ENCODE measurements at places on chromosomes 12 and 14. TPM values are rescaled to one million over a fixed set of nuclear protein-coding genes. Genes with fewer than 3 reads are reported as not detected.

The SRGAP1 gene
- total RNA-seq: 65.0 TPM

The BAZ1A gene
- total RNA-seq: 33.3 TPM

The MOAP1 gene
- total RNA-seq: 17.5 TPM

The FLVCR2 gene
- 4.2 TPM for total RNA-seq

GRCh38 chr12:30945443-30946164 lies 19.1 kb downstream of the TSPAN11 start:
- H3K36me3 ChIP-seq: no peaks in the 10 kb centered on the region
- no peak for DNase-seq
- no peak overlapping the region for H3K4me3 ChIP-seq
- no peaks in the 10 kb centered on the region for H3K4me1 ChIP-seq
- H3K27ac ChIP-seq: no peak overlapping the region

DNA sequence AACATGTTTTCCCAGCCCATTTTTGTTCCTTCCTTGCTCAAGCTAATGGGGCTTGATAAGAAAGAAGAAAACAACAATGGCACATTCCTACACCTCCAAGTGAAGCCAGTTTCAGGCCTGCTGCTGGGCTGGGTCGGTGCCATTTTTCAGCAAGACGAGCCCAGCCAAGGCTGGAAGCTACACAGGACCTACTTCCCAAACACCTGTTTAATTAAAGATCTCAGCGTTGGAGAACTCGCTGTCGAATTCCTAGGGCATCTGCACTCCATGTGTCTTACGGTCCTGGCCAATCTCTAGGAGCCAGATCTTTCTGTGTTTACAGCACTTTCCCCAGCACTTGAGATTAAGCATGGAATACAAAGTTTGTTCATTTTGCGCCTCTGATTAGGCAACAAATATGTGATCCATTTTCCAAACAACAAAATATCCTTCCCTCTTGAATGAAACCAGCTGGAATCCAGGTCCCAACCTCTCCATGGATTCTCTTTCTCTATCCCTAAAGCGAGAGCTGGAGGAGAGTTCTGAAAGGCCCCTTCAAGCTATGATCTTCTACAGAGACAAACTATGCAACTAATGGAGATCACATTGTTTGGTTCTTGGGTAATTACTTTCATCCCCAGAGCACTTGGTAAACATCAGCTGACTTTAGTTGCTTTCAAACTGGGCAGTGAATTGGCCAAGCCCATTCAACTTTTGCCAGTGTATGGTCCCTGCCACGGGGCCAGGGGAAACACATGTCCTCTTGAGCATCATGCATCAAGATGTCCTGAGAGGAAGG lies 34.3 kb upstream of the TC2N start:
- no peaks in the 10 kb centered on the region for H3K27me3 ChIP-seq
- DNase-seq: no peak
- peaks cover 9% of the 10 kb centered on the region for H3K4me1 ChIP-seq

DNA sequence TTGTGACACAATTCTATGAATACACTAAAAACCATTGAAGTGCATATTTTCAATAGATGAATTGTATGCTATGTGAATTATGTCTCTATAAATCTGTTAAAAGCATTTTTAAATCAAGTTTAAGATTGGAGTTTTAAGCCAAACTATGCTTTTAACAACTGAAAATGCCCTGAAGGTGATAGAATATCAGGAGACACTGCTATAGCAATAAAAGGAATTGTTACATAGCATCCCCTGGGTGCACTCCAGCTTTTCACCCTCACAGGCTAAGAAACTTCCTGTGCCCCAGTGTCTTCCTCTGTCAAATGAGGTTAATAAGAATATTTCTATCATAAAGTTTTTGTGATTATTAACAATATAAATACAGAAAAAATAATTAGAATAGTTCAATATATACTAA lies 472.7 kb upstream of the TMPO start:
- DNase-seq: no peak
- H3K4me1 ChIP-seq: no peaks in the 10 kb centered on the region
- H3K36me3 ChIP-seq: no peaks in the 10 kb centered on the region
- no peak overlapping the region for H3K27ac ChIP-seq
- H3K4me3 ChIP-seq: no peak overlapping the region

DNA sequence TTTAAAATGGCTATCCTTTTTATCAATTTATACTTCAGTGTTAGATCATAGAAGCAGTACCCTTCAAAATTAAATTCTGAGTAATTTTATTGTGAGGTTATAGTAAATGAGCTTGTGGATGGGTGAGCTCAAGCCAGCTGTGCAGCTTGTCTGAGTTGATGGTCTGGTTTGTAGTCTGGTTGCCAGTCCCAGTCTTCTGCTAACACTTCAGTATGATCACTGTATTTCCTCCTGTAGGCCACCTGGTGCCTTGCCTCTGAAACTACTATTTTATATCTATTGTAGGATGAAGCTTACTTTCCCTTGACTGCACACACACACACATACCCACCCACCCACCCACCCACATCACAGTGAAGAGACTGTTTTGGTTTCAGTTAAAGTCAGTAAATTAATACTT lies 496.4 kb downstream of the PCNX1 start:
- no peak overlapping the region for H3K27ac ChIP-seq
- H3K36me3 ChIP-seq: no peaks in the 10 kb centered on the region
- H3K4me3 ChIP-seq: no peak overlapping the region
- peak; percentile 42 for DNase-seq
- no peaks in the 10 kb centered on the region for H3K4me1 ChIP-seq

- DNase-seq: no peak
- H3K27ac ChIP-seq: no peak overlapping the region
- peaks cover 27% of the 10 kb centered on the region for H3K27me3 ChIP-seq
- no peaks in the 10 kb centered on the region for H3K36me3 ChIP-seq
Observed at GRCh38 chr12:19869413-19869812, 430.1 kb downstream of the AEBP2 start.

- no peaks in the 10 kb centered on the region for H3K27me3 ChIP-seq
- no peak for DNase-seq
- H3K4me3 ChIP-seq: no peak overlapping the region
- no peak overlapping the region for H3K27ac ChIP-seq
Observed at GRCh38 chr12:98421316-98421715, 94.1 kb upstream of the TMPO start.

DNA sequence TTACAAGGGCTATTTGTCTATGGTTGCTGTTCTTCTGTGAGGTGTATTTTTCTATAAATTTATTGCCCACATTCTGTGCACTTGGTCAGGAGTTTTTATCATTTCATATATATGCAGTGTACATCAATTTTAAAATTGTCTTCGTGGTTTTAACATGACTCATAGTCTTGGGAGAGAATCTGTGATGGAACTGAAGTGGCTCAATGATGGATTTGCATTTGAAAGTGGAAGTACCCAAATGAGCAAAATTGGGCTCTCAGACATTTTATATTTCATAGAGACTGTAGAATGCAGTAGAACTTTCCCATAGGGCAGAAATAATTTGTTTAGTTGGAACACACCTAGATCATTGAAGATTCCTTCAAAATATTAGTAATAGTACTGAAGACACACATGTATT lies 1.9 kb upstream of the SCFD1 start:
- H3K27ac ChIP-seq: no peak overlapping the region
- H3K27me3 ChIP-seq: no peaks in the 10 kb centered on the region
- H3K4me3 ChIP-seq: peak overlapping the region; percentile 52
- peak; percentile 32 for DNase-seq

- peaks cover 15% of the 10 kb centered on the region for H3K36me3 ChIP-seq
- peaks cover 19% of the 10 kb centered on the region for H3K4me1 ChIP-seq
- H3K27me3 ChIP-seq: no peaks in the 10 kb centered on the region
- no peak overlapping the region for H3K4me3 ChIP-seq
- DNase-seq: no peak
Observed at GRCh38 chr12:12990700-12991468, 9.2 kb downstream of the HEBP1 start.

- no peaks in the 10 kb centered on the region for H3K27me3 ChIP-seq
- no peak overlapping the region for H3K4me3 ChIP-seq
- DNase-seq: no peak
- peaks cover 13% of the 10 kb centered on the region for H3K4me1 ChIP-seq
Observed at GRCh38 chr12:96403870-96404269, 3.6 kb upstream of the CDK17 start.

DNA sequence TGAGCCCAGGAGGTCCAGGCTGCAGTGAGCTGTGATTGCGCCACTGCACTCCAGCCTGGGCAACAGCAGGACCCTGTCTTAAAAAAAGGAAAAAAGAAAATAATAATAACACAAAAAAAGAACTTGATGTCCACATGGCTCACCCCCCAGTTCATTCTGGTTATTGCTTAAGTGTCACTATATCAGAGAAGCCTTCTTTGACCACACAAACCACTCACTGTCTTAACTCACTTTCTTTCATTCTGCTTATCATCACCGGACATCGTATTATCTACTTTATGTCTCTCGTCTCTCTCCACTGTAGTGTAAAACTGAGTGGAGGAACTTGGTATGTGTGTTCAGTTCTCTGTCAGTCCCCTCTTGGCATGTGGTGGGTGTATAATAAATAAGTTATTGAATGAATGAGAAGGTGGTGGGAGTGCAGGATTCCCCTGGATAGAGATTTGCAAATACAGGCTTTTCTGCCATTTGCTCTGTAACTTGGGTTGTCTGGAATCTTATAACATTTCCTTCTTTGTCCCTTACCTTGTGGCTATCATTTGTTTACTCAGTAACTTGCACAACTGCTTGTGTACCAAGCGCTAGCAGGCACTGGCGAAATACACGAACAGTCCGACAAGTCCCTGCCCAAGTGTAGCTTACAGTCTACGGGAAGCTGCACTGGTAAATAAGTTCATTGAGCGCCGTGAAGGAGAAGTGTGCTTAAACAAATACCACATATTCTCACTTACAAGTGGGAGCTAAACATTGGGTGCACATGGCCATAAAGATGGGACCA lies 86.6 kb upstream of the TRAF3 start:
- no peak overlapping the region for H3K4me3 ChIP-seq
- peaks cover 27% of the 10 kb centered on the region for H3K4me1 ChIP-seq
- no peak for DNase-seq
- H3K36me3 ChIP-seq: peaks cover 17% of the 10 kb centered on the region

GRCh38 chr12:55008944-55009585 lies 10.7 kb upstream of the NEUROD4 start:
- H3K4me3 ChIP-seq: no peak overlapping the region
- H3K4me1 ChIP-seq: no peaks in the 10 kb centered on the region
- no peak for DNase-seq
- H3K27me3 ChIP-seq: peaks cover 87% of the 10 kb centered on the region

GRCh38 chr14:87813686-87814085 lies 179.3 kb downstream of the GALC start:
- no peaks in the 10 kb centered on the region for H3K36me3 ChIP-seq
- H3K27me3 ChIP-seq: no peaks in the 10 kb centered on the region
- H3K4me1 ChIP-seq: no peaks in the 10 kb centered on the region
- no peak for DNase-seq
- no peak overlapping the region for H3K27ac ChIP-seq

- peaks cover 12% of the 10 kb centered on the region for H3K36me3 ChIP-seq
- no peaks in the 10 kb centered on the region for H3K4me1 ChIP-seq
- H3K27ac ChIP-seq: no peak overlapping the region
- H3K27me3 ChIP-seq: no peaks in the 10 kb centered on the region
Observed at GRCh38 chr12:51357374-51358047, 11.0 kb upstream of the CELA1 start.

GRCh38 chr12:125122668-125123067 lies 57.4 kb downstream of the AACS start:
- no peaks in the 10 kb centered on the region for H3K4me1 ChIP-seq
- no peak overlapping the region for H3K27ac ChIP-seq
- H3K27me3 ChIP-seq: no peaks in the 10 kb centered on the region
- DNase-seq: no peak

DNA sequence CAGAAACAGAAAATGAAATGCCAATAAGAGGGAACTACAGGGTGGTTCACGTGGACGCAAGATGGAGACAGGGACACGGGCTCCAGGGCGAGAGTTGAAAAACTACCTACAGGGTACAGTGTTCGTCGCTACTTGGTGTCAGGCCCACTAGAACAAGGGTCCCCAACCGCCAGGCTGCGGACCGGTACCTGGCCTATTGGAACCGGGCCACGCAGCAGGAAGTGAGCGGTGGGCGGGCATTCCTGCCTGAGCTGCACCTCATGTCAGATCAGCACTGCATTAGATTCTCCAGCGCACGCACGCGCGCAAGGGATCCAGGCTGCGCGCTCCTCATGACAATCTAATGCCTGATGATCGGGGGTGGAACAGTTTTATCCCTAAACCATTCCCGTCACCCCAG lies 14.8 kb downstream of the INF2 start:
- peaks cover 44% of the 10 kb centered on the region for H3K36me3 ChIP-seq
- H3K4me1 ChIP-seq: peaks cover 6% of the 10 kb centered on the region
- no peaks in the 10 kb centered on the region for H3K27me3 ChIP-seq

DNA sequence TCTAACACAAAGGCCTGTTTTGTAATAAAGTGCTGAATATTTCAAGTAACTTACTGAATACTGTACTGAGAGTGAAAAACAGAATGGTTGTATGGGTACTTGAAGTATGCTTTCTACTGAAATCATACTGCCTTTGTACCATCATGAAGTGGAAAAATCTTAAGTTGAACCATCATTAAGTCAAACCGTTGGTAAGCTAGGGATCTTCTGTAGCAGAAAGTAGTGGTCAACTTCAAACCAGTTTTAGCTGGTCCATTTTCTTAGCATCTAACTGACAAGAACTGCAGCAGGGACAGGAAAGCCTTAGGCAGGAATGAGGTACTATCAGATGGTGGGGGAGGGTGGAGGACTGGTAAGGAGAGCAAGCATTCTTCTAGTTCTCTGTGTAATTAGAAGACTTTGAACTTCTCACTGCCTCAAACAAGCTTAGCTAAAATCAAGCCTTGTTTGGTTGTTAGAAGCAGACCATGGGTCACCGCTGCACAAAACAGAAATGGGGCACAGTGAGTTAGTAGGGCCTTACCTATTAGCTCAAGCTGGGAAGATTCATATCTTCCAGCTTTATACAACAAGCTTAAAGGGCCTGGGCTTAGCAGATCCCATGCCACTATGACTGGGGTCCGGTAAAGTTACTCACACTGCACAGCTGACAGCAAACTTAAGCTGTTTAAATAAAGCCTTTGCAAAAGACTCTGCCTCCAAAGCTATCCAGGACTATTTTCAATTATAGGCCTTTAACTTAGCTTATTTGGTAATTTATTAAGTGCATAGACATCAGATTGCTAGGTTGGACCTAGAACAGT lies 73.8 kb downstream of the ACADS start:
- peaks cover 6% of the 10 kb centered on the region for H3K4me1 ChIP-seq
- H3K27ac ChIP-seq: no peak overlapping the region
- no peaks in the 10 kb centered on the region for H3K27me3 ChIP-seq
- DNase-seq: no peak

Measured in MCF 10A (cell line).